Heart right ventricle (tissue), 16 donors: ENCODE measurements at places on chromosomes 5 and 9. TPM values are rescaled to one million over a fixed set of nuclear protein-coding genes. Genes with fewer than 3 reads are reported as not detected.

The PCDHGA3 gene
- 14.4 TPM for total RNA-seq

The KCNV2 gene
- not detected for total RNA-seq

DNA sequence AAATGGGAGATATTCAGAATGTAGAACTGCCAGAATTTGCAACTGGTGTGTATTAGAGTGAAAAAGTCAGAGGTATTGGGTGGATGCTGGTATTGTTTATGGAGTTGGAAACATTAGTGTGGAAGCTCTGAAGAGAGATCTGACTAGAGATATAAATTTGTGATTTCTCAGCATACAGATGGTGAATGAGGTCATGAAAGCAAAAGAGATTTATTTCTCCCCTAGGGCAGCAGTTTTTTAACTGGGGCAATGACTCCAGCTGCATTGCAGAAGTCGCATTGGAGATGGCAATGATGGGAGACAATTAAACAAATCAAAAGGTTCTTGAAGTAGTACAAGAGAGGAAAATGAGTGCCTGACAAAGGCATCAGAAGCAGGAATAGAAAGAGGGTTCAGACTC, 64.9 kb downstream of the CETN3 start:
- no peak for DNase-seq

DNA sequence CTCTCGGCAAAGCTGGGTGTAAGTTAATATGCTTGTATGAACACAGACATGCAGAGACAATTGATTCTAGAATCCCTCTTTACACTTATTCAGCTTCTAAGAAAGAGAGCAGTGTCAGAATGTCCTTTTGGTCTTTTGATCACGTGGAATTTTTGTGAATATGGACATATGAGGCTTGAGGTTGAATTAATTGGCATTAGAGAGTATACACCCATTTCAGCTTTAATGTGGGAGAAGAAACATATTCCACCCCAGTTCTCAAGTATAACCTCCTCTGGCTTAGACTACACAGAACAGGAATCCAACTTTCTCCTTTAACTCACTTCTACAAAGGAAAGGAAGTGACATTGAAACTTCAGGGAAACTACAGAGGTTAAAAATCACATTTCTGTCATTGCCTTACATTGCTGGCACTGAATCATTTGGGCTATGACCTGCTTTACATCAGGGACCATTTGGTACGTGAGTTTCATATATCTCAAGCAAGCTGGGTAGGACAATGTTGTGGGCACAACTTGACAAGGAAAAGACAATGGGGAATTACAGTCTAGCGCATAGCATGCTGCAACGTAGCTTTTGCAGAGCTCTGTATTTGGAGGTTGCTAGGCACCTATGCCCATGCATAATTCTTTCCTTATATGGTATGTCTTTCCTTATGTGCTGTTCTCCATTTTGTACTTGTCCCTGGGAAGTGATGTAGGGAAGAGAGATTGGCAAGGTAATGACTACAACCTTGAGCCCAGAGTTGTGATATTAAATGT, 19.5 kb downstream of the DAB2 start:
- DNase-seq: no peak

GRCh38 chr5:74363603-74364205, 276.8 kb downstream of the ENC1 start:
- no peak for DNase-seq
